Activated T-cell treated with anti-CD3 and anti-CD28 coated beads, Interleukin-2, amount 50 U/mL, for 72 hours (primary cell): ENCODE measurements at places on chromosomes 2 and 18. TPM values are rescaled to one million over a fixed set of nuclear protein-coding genes. Genes with fewer than 3 reads are reported as not detected.
A peak's percentile ranks its signal among the peaks of the same experiment; 100 is the strongest.

DNA sequence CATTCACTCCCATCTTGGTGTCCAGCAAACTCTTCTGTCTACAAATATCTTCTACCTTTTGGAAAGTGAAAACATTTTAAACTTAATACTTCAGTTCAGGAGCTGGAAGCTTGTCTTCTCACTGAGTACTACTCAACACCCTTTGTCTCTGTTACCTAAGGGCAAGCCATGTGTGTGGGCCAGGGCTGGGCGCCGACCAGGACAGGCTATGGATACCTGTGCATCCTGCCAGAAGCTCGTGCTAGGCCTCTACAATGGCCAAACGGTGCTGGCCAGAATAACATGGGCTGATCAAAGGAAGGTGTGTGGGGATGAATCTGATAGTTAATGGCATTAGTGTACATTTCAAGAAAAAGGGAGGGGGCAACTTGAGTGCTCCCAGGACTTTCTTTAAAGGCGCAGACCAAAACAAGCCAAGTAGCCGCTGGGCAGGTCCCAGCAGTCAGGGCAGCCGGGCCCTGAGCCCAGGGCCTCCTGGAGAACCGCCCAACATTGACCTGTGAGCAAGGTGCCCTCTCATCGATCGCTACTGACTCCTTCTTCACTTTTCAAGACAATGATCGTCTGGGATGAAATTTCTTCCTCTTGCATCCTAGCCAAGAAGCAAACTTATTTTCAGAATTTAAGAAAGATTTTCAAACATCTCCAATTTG, 29.0 kb upstream of the ID2 start:
- DNase-seq = no peak

DNA sequence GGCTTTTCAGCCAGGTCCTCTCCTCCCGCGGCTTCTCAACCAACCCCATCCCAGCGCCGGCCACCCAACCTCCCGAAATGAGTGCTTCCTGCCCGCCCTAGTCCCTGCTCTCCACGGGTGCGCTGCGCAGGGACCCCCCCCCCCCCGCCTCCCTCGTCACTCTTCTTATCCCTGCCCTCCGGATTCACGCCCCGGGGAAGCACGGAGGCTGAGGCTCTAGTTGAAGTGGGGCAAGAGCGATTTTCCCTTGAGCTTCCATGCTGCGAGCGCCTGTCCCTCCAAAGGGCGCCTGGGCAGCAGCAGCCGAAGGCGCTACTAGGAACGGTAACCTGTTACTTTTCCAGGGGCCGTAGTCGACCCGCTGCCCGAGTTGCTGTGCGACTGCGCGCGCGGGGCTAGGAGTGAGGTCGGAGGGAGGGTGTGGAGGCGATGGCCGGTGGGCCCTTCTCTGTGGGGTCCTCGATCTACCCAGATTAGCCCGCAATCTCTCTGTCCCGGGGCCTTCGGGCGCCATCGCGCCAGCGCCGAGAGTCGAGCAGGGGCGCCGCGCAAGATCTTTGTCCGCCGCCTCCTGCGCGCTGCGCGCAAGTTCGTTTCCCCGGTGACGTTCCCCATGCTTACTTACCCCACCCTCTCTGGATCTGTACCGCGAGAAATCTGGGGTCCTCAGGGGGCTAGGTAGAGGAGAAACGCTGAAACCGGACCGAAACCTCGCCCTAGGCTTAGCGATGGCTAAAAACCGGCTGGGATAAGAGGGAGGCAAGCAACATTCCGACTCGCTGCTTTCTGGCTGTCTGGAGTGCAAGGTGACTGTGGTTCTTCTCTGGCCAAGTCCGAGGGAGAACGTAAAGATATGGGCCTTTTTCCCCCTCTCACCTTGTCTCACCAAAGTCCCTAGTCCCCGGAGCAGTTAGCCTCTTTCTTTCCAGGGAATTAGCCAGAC, 677 bp downstream of the GAD1 start:
- peak; percentile 60 for DNase-seq

DNA sequence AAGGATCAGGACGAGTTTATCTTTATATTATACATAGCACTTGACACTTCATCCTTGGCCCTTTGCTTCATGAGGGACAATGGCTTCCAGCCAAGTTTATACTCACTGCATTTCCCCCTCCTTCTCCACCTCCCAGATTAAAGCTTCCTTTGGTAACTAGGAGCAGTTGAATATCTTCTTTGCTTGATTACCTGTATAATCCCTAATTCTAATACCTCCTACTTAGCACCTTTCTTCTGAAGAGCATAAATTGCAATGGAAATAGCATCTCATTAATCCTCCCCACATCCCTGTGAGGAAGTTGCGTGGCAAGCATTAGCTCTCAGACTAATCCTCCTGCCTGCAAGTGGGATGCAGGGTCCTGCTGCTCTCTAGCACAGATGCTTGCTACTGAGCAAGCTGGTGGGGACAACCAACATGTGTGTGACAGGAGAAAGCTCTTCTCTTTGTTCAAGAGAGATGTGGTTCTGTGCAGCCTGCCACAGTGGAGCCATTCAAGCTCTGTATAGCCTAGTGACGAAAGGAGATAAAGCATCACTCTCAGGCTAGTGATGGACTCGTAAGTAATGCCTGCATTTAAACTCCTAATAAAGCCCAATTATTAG, 19.1 kb downstream of the KLHL14 start:
- no peak for DNase-seq

The POTEC gene
- not detected for total RNA-seq

DNA sequence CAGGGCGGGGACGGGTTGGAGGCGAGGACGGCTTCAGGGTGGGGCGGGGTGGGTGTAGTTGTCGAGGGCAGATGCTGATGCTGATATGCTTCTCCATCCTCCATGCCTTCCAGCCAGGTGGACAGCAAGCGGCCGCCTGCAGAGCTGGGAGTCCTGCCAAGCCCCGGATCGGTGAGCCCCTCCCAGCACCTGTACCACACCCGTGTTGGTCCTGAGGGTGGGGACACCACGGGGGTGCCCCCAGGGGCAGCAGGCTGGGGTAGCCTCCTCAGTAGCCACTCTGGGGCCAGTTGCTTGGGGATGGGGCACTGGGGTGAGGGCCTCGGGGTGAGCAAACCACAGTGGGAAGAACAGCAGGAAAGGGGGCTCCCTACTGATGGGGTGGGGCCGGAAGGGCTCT, 2.6 kb downstream of the ANO7 start:
- DNase-seq = no peak

DNA sequence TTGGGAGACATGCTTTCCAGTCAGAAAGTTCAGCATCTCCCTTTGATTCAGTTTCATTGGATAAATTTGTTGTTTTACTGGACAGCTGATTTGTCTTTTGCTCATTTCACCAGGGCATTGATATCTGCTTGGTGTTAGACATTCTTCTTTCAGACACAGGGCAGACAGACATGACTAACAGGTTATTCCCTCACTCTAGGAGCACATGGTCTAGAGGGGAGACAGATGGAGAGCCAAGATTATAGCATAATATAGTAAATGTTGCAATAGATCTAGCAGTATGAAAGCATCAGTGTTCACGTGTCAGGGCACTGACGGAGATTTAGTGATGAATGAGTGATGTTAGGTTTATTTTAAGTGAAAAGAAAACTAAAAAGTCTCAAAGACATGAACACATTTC, 187.0 kb upstream of the CYRIA start:
- no peak for DNase-seq

DNA sequence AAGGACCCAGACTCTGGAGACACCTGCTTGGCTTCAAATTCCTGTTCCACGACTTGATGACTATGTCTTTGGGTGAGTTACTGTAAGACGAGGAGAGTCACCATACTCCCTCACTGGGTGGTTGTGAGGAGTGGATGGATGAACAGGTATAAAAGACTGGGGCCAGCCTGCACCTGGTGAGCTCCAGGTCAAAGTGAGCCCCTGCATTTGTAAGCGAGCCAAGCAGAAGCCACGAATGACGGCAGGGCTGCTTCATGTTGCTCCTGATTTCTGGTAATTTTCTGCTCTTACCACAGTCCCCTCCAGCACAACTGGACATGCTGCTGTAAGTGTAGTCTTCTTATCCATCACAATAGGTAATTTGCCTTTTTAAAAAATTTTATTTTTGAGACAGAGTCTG, 86.6 kb downstream of the POLR1A start:
- no peak for DNase-seq

DNA sequence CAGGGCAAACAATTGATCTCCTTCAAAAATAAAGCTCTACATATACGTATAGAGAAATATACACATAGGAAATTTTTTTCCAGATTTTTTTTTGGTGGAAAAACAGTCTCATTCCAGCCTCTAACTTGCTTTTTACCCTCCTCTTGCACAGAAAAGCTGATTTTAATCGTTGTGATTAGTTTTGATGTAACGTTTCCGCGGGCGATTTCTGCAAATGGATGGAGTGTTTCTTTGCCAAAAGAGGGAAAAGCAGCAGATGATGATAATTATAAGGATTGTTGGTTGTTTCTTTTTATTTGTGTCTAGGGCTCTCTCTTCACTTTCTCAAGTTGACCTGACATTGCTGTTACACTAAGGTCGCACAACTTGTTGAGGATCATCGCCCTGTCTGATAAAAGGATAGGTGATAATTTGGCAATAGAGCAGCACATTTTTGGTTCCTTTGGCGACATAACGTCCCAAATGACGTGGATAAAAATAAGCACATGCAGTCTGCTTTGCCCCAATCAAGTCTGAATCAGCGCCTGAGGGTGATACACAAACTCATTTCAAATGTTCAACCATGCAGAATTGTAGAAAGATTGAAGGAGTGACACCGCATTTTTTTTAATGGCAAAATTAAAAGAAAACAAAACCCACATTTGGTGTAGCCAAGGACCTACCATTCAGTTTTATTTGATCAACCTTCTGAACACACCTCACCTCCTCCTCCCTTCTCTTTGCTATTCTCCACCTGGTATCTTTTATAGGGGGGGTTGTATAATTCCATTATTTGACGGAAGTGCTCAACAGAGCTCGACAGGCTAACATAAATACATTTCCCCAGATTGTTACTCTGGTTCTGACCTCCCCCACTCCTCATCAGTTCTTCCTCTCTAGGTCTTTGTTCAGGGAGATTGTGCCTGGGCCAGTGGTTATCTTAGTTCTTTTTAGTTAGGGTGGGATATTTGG, 109.6 kb upstream of the KCTD1 start:
- DNase-seq = no peak

- DNase-seq = no peak
Measured at GRCh38 chr2:24233321-24233720, 58.5 kb downstream of the FAM228A start.

- DNase-seq = no peak
Measured at GRCh38 chr2:108776475-108776874, 10.1 kb upstream of the CCDC138 start.

The ELOA2 gene
- total RNA-seq = not detected

The C1GALT1C1L gene
- total RNA-seq = 0.48 TPM

The LIPG gene
- total RNA-seq = not detected

The PARD6G gene
- total RNA-seq = not detected

- DNase-seq = no peak
Measured at GRCh38 chr2:208501206-208501605, 94.6 kb downstream of the PTH2R start.

DNA sequence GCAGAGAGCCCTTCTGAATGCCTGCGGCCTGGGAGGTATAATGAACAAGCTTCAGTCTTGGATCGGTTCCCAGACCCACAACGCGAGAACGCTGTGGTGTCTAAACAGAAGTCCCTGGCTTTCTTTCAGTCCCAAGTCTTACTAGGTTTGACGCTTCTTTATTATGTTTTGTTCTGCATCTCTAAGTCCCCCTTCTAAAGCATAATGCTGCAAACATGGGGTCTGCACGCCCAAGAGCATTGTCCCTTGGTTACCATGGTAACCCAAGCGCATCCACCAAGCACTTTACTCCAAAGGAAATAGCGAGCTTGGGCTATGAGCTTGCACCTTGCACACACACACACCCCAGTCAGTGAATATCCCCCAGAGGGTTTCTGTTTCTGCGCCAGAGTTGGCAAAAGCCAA, 193.7 kb downstream of the INO80D start:
- DNase-seq = no peak

- no peak for DNase-seq
Measured at GRCh38 chr2:26892133-26892532, 44.2 kb downstream of the DPYSL5 start.

The CREG2 gene
- total RNA-seq = not detected

DNA sequence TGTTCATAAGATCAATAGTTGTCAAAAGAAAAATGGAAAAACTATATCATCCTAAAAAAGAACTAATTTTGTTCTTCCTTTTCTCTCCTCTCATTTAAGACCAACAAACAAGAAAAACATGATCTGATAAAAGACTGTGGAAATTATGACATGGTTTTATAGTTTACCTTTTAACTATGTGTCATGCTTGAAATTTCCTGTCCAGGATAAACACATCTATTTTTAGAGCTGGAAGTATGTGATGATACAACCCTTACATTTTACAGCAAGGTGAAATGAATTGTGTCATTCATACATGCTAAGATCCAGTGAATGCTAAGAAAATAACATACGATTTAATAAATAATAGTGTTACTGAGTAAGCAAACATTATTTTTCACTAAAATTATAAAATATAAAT, 89.9 kb downstream of the GULP1 start:
- no peak for DNase-seq

The ANKRD36B gene
- total RNA-seq = 41.9 TPM

DNA sequence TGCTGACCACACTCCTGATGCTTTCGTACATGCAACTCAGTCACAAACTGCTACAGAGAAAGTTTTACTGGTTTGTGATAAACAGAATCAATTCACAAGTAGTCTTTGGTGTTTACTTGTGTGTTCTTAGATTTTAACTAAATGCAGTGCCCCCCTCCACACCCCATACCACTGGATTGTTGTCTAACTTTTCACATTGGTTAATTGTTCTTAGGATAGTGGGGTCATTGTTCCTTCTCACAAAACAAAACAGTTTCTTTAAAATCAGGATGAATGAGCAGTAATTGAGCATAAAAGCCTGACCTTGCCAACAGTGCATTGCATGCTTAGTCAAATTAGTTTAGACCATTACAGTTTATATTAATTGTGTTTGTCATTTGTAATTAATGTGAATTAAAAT, 14.1 kb upstream of the PNPT1 start:
- DNase-seq = no peak

DNA sequence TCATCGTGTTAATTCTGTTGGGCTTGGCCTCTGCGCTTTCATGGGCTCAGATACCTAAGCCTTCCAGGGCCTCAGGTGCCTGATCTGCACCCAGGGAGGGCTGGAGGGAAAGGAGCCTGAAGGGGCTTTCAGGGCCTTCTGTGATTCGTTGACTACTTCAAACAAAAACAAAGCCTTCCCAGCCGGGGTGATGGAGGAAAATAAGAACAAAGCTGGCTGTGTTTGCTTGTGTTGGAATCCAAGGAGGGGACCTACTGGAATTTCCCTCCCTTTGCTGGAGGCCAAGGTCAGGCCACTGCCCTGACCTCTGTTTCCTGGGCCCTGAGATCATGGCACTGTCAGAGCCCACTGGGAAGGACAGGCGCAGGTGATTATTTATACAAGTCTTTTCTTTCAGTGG, 135.3 kb downstream of the KLHL29 start:
- no peak for DNase-seq

- DNase-seq = no peak
Measured at GRCh38 chr2:220278022-220278421, 650.6 kb downstream of the SLC4A3 start.

DNA sequence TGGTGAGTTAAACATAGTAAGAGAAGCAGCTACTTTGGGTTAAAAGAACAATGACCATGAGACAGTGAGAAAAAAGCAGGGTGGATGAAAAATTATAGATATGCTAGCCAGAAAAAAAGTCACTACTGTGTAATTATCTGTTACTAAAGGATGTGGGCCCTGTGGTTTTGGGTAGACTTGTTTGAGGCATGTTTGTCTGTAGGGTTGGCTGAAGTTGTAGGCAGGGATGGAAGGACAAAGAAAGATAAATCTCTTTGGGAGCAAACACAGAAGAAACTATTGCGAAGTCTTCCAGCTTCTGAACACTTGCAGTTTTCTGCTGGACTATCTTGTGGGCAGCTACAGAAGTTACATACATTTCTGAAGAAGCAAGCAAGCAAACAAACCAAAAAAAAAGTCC, 28.2 kb downstream of the RND3 start:
- no peak for DNase-seq

The MYO3B gene
- total RNA-seq = 3.8 TPM
